Kidney glomerular epithelial cell (primary cell): ENCODE measurements at places on chromosomes 16 and 17.

DNA sequence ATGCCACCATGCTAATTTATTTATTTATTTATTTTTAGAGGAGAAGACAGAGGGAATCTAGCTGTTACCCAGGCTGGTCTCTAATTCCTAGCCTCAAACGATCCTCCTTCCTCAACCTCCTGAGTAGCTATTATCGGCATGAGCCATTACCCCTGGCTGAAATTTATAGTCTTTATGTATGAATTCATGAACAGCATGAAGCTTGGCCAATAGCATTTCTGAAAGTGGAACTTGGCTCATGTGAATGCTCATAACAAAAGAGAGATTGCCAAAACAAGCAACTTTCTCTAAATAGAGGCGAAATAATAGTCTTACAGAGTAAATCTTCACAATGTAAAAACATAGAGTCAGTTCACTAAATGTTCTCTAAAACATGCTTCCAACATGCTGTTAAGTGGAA, 30.1 kb upstream of the SMURF2 start:
- no peak for DNase-seq

DNA sequence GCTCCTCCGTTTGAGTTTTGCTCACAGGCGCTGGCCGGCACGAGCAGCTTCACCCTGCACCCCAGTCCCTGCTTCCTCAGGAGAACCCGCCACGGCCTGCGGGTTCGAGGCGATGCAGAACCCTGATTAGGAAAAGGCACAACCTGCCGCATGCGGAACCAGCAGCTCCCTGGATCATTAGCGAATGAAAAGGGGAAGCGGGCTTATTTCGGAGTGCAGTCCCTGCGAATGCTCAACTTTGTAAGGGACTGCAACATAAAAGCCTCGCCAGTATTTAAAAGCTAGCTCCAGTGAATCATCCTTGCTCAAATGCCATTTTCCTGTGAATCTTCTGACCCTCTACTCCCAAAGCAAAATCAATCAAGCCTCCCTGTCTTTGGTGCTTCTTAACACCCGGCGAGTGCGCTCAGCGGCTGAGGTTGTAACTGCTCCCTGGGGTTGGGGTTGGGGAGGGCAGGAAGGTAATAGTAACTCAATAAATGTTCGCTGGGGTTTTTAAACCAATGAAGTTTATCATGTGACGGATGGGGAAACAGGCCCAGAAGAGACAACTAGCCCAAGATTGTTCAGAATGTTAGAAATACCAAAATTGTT, 678 bp upstream of the AKAP10 start:
- DNase-seq = peak; percentile 5

DNA sequence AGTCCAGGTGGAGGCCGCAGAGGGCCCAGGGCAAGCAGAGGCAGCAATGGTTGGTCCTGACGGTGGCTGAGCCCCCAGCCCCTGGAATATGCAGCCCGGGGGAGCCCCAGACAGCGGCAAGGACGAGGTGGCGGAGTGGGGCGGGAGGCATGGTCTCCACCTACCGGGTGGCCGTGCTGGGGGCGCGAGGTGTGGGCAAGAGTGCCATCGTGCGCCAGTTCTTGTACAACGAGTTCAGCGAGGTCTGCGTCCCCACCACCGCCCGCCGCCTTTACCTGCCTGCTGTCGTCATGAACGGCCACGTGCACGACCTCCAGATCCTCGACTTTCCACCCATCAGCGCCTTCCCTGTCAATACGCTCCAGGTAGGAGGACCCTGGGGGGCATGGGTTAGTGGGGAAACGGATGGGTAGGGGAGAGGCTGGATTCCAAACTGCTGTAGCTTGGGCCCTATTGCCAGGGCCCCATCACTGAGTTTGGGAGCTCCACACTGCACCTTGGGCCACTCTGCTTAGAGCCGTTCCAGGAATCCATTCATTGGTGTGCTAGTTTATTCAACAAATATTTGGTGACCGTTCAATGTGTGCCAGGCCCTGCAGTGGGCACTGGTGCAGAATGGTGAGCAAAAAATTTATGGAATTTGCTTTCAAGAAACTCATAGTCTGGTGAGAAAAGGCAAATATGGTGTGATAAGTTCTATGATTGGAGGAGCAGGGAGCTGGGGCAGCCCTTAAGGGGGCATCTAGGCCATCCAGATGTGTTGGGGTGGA, 3.8 kb downstream of the RASL10B start:
- no peak for DNase-seq

DNA sequence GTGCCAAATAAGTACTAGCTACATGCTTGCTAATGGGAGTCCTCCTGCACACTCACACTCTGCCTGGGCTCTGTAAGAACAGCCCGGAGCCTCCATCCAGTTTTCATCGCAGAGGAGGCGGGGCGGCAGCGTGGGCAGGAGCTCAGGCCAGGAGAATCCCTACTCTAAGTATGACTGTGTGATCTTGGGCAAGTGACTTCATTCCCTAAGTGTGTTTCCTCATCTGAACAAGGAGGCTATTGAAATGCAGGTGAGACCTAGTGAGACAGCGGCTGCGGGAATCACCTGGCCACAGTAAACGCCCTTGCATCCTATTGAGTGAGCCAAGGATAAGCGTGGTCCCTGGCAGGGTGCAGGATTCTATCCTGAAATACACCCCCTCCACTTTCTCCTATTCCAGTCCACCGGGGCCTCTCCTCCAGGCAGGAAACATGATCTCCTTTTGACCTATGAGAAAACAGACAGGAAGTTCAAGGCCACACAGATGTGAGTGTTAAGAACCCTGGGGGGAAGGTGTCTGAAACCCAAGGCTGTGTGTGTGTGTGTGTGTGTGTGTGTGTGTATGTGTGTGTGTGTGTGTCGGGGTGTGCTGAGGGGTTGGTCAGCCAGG, 5.2 kb upstream of the RAI1 start:
- DNase-seq = no peak

- no peak for DNase-seq
These were observed 7.7 kb downstream of the CBX4 start for GRCh38 chr17:79831265-79832217.

DNA sequence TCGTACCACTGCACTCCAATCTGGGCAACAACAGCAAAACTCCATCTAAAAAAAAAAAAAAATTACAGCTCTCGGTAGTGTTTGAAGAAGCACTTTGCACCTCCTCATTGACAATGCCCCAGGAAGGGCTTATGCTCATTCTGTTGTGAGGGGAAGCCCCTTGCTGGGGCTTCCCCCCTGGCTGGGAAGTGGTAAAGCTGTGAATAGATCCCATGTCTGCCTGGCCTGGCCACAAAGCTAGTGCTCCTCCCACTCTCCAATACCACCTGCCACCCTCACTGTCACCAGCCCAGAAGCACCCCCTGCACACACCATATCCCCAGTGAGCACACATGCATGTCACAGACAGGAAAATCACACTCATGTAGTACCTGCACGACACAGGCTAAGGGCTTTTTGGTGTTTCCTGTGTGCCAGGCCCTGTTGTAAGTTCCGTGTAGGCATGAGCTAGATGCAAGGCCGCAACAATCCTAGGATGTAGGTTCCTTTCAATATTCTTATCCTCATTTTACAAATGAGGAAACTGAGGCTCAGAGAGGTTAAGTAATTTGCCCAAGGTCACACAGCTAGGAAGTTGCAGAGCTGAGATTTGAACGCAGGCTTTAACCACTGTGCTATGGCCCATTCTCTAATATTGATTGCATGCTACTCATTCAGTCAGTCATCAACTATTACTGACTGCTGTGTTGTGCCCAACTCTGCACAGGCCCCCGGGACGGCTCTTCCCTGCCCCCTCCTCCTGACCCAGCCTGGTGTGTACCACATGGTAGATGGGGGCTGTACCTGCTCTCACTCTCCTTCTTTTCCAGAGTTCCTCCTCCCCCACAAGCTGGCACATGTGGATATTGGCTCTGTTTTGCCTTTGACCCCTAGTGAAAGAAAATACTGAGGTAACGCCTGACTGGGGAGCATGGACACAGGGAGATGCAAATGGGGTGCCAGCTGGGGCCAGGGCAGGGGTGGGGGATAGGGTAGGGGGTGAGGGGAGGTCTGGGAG, 11.9 kb upstream of the COL1A1 start:
- DNase-seq = no peak

DNA sequence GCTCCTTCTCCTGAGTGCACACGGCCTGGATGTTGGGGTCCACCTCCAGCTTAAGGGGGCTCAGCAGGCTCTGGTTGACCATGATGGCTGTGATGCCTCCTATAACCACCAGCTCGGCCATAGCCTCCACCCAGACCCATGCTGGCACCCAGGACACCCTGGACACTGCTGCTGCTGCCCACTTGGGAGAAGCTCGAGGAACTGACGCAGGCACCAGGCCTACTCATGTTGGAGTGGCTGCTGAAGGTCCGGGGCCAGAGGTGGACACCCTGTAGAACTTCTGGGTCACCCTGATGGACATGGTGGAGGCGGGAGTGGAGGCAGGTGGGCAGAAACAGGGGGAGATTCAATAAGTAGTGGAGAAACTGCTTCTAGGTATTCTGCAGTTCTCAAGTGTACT, 28.0 kb downstream of the IKZF3 start:
- DNase-seq = no peak

DNA sequence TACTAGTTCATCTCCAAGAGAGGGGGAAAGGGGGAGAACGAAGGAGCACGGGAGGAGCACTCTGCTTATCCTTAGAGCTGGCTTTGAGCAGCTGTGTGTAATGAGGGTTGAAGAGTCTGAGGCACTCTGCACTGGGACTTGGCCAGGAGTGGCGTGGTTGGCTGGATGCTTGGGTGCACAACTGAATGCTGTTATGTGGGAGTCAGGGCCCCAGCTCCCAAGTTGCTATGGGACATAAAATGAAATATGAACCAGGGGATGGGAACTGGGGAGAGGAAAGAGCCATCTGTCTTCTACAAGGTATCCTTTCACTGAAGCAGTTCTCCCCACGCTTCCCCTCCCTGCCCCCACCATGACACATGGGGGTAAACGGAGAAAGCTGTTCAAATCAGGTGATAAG, 105.9 kb upstream of the ANKFN1 start:
- no peak for DNase-seq

DNA sequence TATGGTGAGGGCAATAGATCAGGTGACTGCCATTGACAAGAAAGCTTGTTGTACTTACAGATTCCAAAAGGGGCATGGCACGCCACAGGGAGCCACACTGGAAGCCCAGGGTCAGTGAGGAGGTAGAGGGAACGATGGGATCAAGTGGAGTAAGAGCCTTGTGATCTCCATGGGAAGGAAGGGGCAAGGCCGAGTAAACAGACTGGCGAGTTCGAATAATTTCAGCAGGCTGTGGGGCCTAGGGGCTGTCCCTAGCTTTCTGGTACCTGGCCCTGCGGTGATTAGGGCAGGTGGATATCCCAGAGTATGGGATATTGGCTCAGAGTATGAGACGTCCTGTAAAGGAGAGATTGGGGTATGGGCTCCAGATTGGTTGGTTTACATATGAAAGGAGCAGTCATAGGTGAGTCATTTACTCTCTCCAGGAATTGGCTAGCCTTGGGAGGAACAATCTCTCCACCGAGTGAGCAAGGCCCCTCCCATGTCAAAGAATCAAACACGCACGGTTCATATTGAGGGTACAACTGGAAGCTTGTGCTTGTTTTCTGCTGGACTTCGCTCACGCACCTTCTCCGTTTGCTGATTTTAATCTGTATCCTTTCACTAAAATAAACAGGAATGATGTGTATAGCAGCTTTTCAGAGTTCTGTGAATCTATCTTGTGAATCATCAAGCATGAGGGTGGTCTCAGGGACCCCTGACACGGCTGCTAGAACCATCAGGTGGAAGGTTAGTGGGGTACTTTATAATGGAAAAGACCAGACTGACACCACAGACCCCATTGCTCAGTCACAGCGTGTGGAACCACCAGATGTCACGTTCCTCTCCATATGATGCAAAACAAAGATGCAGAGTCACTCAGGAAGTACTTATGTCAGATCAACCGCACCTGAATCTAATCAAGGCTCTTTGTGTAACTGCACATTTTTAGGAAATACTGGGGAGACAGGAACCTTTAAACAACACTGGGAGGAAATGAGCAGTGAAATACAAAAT, 27.9 kb downstream of the GABARAPL2 start:
- no peak for DNase-seq

GRCh38 chr17:30302241-30302640, 10.5 kb upstream of the BLMH start:
- DNase-seq = no peak

DNA sequence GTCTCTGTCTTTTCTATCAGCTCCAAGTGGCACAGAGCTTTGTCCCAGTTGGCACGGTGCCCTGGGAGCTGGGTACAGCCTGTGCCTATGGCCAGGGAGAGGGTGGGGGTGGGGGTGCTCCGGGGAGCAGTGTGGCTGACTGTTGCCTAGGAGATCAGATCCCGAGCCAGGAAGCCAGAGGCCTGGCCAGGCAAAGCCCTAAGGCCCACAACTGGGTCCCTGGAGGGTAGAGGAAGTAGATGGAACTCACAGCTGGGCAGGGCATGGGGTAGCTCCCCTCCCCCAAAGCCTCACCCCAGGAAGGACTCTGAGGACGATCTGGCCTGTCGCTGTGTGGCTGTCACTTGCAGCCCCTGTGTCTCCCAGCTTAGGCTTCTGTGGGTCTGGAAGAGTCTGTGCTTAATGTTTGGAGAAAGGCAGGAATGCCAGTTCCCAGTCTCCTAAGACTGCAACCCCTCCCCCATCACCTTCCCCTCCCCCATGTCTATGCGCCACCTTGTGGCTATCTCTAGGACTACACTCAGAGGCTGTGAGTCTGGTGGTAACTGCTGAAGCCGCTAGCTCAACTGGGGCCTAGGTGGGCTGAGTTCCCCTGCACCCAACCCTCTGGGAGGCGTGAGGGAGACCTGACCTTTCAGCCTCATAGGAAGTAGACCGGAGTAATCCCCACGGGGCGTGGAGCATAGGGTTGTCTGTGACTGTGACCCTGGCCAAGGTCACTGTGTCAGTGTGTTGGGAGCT, 12.6 kb downstream of the THRA start:
- DNase-seq = no peak
